ENCODE measurements at places on chromosomes 6 and 20.

GRCh38 chr6:127121637-127121960, 3.1 kb downstream of the RSPO3 start:
- no peak for DNase-seq

- no peak for DNase-seq
Measured at GRCh38 chr20:63481503-63481902, 9.0 kb upstream of the KCNQ2 start.

DNA sequence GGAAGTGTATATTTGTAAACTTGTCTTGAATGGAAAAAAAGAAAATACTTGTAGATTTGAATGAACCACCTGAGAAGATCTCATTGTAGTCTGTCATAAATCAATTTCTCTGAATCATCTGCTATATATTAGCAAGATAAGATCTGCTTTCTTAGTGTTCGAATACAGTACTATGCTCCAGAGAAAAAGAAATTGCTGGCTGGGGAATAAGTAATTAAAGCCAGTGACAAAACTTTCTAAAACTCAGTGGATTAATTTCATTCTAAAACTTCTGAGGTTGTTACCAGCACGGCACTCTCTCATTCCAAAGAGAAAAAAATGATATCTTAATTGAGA, 22.4 kb upstream of the MROH8 start:
- no peak for DNase-seq

- no peak for DNase-seq
Measured at GRCh38 chr6:128357392-128358130, 162.8 kb downstream of the PTPRK start.

- DNase-seq: no peak
Measured at GRCh38 chr20:63089051-63089907, 82.5 kb upstream of the BHLHE23 start.

- DNase-seq: peak; percentile 75
Measured at GRCh38 chr6:27865850-27866356, 46.3 kb downstream of the OR2B2 start.

DNA sequence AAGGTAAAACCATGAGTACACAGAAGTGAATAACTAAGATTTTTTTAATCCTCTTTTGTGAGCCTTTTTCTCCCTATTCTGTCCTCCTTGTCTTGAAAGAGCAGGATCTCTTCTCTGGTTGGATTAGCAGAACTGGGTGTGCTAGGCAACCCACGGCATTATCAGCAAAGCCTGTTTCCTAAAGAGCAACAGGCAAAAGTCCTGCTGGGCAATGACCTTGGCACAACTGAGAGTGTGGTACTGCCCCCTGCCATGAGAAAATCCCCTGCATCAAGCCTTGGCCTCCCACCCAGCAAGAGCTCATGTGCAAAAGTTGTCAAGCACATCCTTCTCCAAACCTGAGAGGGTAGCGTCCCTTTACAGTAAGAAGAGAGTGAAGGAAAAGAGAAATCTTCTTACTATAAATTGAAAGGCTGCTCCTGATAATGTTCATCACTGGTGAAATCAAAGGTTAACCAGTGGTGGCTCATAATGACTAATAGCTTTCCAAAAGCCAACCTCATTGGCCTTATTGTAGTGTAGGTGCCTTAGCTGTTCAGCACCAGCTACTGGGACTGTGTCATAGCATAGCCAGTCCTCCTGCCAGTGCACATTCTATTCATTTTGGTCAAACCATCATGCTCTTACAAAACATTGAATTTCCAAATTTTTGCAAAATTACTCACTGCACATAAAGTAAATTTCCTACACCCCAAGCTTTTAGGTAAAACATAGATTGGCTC, 17.1 kb downstream of the KIF6 start:
- DNase-seq: no peak

DNA sequence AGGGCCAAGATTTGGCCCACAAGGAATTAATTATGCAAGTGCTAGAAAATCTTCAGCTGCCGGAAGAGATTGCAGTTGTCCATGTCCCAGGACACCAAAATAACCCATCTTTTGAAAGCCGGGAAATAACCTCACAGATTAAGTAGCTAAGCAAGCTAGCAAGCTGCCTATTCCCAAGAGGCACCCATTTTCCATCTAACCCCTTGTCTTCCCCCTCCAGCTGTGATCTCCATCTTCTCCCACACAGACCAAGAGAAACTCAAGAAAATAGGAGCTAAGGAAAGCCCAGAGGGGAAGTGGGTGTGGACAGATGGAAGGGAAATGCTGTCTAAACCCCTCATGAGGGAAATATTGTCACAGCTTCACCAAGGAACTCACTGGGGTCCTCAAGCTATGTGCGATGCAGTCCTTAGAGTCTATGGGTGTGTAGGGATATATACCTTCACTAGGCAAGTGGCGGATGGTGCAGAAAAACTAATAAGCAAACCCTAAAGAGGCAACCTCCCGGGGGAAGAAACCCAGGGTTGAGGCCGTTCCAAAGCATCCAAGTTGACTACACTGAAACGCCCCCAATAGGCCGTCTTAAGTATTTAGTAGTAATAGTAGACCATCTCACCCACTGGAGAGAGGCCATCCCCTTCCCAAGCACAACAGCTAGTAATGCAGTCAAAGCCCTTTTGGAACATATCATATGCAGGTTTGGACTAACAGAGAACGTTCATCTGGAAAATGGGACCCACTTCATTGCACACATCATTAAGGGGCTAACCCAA, 64.3 kb upstream of the PRSS16 start:
- no peak for DNase-seq

DNA sequence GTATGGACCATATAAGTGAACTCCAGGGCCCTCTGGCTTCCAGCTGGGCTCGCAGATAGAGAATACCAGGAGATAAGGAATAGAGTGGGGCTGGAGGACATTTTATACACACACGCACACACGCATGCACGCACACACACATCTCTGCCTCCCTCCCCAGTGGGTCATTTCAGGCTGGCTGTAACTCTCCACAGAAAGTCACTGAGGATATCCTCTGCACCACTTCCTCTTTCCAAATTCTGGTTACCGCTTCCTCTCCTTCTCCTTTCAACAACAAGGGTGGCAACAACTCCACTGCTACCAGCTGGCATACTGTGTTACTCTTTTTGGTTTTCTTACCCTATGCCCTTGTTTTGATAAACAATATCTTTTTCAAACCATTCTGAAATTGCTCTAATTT, 280.2 kb downstream of the COL12A1 start:
- no peak for DNase-seq

- no peak for DNase-seq
Measured at GRCh38 chr6:7119272-7119801, 11.6 kb downstream of the RREB1 start.

DNA sequence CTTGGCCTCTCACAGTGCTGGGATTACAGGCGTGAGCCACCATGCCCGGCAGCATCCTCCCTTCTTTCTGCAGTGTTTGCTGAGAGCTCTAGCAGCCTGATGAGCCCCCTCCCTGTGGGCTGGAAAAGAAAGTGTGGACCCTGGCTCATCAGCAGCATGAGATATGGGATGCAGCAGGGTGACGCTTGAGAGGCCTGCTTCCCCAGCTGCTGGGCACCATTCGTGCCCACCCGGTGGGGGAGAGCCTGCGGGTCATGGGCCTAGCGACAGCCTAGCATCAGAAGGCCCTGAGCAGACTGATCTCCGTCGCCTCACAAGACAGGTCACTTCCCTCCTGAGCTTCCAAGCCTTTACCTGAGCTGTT, 16.0 kb upstream of the CCDC167 start:
- DNase-seq: peak; percentile 17

- DNase-seq: no peak
Measured at GRCh38 chr6:40825102-40825501, 213.9 kb downstream of the UNC5CL start.

GRCh38 chr6:164021589-164022250, 607.2 kb downstream of the QKI start:
- DNase-seq: no peak

GRCh38 chr20:5072756-5073659, 46.8 kb downstream of the PCNA start:
- DNase-seq: no peak

DNA sequence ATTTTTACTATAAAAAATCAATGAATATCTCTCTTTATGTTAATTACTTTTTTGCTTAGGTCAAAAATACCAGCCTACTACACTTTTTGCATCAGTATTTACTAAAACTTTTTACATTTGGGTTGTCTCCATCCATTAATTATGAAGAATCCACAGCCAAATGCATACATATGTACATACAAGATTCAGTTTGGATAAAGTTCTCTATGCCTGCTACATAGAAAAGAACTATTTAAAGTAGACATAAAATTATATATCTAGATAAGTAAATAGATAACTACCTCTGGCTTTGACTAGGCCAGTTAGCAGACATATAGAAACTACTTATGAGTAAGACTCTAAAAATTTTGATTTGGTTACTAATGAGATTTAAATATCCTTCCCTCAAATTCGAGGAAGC, 12.3 kb downstream of the TDRD6 start:
- no peak for DNase-seq

GRCh38 chr6:75431379-75431778, 62.2 kb downstream of the FILIP1 start:
- DNase-seq: no peak

GRCh38 chr20:44133424-44133823, 53.6 kb downstream of the JPH2 start:
- DNase-seq: no peak

DNA sequence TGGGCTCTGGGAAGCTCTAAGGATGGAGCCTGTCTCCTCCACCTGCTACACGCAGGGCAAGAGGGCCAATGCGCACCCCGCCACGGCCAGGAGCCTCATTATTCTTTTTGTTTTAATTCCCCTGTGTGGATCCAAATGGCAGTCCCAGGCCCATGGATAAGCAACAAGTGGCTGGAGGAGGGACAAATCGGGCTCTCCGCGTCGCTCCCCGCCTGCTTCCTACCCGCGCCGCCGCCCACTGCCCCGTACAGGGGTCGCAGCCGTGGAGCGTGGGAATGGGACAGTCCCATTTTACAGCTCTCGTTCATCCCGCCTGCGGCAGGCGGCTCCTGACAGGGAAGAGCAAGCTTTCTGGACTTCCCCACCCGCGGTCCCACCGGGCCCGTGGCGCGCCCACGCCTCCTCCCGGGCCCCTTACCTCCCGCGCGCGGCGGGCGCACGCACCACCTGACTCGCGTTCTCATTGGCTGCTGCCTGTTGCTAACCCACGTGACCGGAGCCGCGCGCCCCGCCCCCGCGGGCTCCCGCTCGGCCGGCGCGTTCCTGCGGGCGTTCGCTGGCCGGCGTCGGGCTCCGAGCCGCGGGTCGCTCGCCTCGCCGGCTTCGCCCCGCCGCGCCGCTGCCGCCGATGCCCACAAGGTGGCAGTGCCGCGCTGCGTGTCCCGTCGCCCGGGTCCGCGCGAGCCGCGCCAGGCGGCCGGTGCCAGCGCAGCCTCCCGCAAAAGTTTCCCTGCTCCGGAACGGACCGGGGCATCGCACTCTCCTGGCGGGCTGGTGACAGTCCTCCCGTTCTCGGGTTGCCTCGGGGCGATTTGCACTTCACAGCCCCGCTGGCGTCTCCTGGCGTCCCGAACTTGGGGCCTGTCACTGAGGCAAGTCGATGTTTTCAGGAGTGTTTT, 93.3 kb downstream of the CD83 start:
- peak; percentile 93 for DNase-seq

GRCh38 chr20:38270869-38271605, 10.5 kb upstream of the KIAA1755 start:
- no peak for DNase-seq

- peak; percentile 40 for DNase-seq
Measured at GRCh38 chr6:87115402-87116135, 20.7 kb upstream of the CGA start.

GRCh38 chr6:14031516-14031915, 86.1 kb upstream of the CD83 start:
- no peak for DNase-seq

- DNase-seq: no peak
Measured at GRCh38 chr20:23119456-23120216, 33.5 kb upstream of the CD93 start.
